ENCODE measurements at places on chromosomes 2 and 18.

GRCh38 chr2:174789001-174789400 is 24.7 kb upstream of the CHRNA1 start:
- DNase-seq: no peak

GRCh38 chr2:177651833-177652232 is 259.3 kb downstream of the AGPS start:
- DNase-seq: no peak

GRCh38 chr2:181762000-181762399 is 81.7 kb upstream of the NEUROD1 start:
- no peak for DNase-seq

DNA sequence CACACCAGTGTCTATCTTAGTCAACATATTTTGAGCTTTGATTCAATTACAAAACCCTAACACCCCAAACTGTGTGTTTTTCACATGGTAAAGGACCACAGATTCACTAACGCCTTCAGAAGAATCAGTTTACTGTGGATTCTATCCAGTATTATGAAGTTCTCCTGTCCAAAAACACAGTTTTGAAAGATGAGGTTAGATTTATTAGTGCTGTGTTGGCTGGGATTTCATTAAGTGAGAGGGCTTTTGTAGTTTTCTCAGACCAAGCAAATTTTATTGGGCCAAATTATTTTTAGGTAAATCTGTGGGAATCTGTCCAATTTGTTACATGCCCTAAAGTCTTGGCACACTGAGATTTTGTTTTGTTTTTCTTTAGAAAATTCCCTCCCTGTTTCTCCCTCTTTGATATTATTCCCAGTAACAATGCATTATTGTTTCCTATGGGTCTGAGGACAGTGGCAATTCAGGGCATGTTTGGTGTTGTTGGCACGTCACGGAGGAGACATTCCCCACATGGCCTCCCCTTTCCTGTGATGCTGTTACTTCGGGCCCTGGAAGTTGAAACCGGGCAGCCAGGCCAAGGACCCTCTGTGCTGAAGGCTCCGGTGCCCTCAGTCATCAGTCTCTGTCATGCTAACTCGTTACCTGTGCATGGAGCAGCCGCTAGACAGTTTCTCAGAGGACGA is 87.5 kb upstream of the ALKAL2 start:
- DNase-seq: peak; percentile 71

DNA sequence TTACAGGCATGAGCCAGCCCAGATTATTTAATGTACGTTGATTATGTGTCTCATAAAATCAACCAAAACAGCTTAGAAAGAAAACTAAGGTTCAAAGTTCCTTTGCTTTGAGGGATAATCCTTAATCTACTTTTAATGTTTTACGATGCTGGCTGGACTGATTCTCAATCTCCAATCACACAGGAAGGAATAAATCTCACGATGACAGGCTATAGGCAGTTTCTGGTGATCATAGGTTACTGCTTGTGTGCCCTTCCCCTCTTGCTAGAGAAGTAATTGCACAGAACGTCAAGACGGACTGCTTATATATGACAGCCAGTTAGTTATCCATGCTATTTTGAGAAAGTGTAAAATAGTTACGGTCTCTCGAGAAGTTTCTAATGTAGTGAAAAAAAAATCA is 43.1 kb downstream of the C2orf74 start:
- no peak for DNase-seq

- no peak for DNase-seq
Measured at GRCh38 chr2:200486529-200486928, 23.3 kb downstream of the KCTD18 start.

- no peak for DNase-seq
Measured at GRCh38 chr2:3216841-3217495, 160.7 kb downstream of the EIPR1 start.

GRCh38 chr18:63545000-63545399 is 2.8 kb downstream of the SERPINB12 start:
- no peak for DNase-seq

DNA sequence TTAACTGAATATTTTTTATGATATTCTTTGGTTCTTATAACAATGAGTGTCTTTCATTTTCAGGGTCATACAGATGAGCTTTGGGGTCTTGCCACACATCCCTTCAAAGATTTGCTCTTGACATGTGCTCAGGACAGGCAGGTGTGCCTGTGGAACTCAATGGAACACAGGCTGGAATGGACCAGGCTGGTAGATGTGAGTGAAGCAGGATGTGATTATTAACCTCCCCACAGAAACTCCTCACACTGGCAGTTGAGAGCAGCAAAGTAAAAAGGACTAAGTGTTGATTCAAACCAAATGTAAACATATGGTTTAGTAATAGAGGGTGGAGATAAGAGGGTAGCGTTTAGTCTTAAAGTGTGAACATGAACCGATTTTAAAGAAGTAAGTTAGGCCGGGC is 57.8 kb downstream of the COX7A2L start:
- DNase-seq: no peak

- peak; percentile 80 for DNase-seq
Measured at GRCh38 chr2:66305718-66306117, 129.2 kb upstream of the MEIS1 start.

GRCh38 chr2:152682663-152683062 is 34.6 kb downstream of the PRPF40A start:
- no peak for DNase-seq

DNA sequence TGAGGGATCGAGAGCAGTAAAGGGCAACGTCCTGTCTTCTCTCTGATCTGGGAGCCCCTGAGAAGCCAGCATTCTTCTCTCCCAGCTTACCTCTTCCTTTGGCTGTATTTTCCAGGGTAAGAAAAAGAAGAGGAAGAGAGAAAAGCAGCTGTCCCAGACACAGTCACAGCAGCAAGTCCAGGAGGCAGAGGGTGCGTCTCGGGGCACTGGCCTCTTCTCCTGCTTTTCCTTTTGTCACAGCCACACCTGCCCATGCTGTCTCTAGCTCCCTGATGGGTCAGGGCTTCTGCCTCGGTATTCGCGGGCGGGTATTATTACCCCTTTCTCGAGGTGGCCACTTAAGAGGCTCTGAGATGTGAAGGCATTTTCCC is 20.3 kb downstream of the TGOLN2 start:
- DNase-seq: no peak

- DNase-seq: no peak
Measured at GRCh38 chr2:147358375-147358774, 486.5 kb upstream of the ACVR2A start.

GRCh38 chr2:226559536-226559935 is 240.1 kb downstream of the IRS1 start:
- DNase-seq: no peak

GRCh38 chr2:105294844-105295481 is 34.6 kb downstream of the TGFBRAP1 start:
- peak; percentile 91 for DNase-seq

DNA sequence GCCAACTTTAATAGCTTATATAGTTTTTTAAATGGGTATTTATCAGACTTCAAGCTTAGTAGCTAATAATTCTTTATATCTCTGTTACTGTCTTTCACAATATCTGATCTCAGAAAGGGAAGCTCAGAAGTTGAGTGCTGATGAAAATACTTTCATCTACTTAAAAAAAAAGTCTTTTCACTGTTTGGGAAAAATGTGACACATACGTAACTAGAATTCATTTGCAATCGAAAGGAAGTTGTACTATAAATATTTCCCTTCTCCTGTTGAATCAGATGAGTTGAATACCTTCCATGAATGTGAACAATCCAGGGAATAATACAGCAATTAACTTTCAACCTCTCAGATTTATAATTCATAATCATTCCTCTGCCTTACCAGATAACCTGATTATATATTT is 811 bp upstream of the SCG2 start:
- DNase-seq: no peak

DNA sequence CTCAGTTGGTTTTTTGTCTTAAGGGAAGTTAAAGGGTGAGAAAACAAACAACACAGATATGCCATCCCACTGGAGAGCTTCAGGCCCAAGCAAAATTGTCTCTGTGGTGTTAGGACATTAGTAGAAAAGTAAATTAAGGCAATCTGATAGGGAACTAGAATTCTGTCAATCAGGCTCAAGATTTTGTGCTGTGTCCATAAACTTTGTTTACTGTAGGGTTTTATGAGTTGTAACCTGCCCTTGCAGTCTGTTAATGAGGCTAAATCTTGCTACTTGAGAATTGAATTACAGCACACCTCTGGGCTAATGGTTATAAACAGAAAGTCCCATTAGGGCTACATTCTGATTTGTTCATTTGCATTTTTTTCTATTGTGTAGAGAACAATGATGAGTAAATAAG is 78.0 kb upstream of the OTX1 start:
- DNase-seq: no peak

DNA sequence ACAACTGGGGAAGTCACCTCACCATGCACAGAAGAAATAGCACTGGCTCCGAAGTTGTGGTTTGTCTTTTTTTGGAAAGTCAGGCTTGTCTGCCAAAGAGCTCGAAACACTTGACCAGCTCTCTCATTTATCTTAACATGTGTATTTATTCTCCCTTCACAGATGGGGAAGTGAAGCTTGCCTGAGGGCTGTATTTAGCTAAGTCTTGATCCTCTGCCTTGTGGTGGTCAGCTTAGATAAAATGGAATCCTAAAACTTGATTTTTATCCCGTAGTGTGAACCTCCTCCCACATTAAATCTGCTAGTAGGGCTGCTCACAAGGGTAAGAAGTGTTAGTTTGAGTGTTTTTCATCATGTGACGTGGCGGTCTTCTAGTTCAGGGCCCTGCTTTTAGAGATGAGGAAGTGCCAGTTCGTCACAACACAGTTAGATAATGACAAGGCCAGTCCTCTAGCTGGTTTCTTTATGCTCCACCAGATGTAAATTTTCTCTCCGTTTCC is 89.7 kb downstream of the TMEM247 start:
- DNase-seq: peak; percentile 56
